ENCODE measurements at places on chromosomes 3 and 15.
A peak's percentile ranks its signal among the peaks of the same experiment; 100 is the strongest.

GRCh38 chr3:87196879-87197278, 30.2 kb upstream of the CHMP2B start:
- DNase-seq = no peak

DNA sequence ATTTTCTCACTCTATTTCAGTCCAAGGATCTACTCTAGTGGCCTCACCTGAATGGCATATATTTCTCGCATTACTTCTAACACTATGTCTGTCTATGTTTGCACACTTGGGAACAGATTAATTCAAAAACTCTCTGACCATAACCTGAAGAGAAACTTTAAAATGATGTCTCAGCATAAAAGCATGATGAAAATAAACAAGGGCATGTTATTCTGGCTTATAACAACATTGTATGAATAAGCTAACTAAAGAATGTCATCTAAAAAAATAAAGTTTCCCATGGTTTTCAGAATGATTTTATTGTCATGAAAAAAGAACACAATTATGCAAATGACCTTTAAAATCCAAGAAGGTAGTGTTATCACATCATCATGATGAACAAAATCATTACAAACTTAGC, 85.5 kb upstream of the ROBO2 start:
- DNase-seq = no peak

- no peak for DNase-seq
Measured at GRCh38 chr3:180776433-180776832, 97.1 kb upstream of the CCDC39 start.

- no peak for DNase-seq
Measured at GRCh38 chr3:294581-294980, 98.0 kb downstream of the CHL1 start.

- no peak for DNase-seq
Measured at GRCh38 chr3:51379301-51379700, 5.8 kb upstream of the MANF start.

GRCh38 chr3:153274561-153274960, 112.5 kb downstream of the RAP2B start:
- no peak for DNase-seq

GRCh38 chr15:60392601-60392985, 5.2 kb downstream of the ANXA2 start:
- DNase-seq = no peak

DNA sequence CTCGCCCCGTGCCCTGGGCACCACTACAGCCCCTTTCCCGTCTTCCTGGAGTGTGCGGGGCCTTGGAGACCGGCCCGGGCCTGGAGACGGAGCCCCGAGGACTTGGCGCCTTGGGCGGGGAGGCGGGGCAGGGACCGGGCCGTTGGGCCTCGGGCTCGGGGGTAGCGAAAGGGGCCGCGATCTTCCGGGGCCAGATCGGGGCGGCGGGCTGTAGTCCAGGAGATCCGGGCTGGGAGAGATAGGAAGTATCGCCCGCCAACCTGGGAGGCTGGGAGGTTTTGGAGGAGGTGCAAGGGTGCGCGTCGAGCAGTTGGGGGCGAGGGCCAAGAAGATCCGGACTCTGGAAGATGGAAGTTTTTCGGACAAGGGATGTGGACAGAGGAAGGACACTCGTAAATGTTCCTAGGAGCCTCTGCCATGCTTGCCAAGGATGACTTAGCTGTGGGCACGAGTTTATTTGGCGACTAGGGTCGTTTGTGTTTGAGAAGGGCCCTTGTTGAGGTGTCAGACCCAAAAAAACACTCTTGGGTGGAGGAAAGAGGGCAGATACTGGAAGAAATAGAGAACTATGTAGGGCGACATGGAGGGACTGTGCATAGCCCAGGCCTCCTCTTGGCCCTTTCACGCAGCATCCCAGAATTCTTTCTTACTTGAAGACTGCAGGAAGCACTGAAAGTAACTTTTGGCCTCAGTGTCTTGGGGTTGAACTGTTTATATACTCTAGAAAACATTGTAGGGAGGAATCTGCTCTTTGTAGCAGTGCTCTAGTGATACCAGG, 712 bp downstream of the RTF1 start:
- DNase-seq = peak; percentile 39

DNA sequence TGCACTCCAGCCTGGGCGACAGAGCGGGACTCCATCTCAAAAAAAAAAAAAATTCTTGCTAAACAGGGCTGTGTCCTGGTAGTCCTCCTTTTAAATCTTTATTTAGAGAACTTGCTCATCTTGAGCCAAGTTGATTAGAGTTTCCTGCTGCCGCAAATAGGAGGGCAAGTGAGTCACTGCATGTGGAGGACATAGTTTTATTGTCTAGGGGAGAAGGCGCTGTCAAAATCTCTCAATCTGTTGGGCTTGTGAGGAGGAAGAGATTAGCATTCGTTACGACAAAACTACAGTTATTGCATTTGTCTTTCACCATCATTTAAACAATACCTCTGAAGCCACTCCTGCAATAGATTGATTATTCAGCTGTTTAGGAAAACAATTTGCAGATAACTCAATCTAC, 11.5 kb downstream of the MUC4 start:
- DNase-seq = no peak

GRCh38 chr3:58271901-58272501, 34.0 kb upstream of the RPP14 start:
- DNase-seq = no peak

GRCh38 chr15:92818651-92819277, 81.4 kb upstream of the CHD2 start:
- DNase-seq = no peak

- no peak for DNase-seq
Measured at GRCh38 chr3:23810343-23811184, 4.8 kb downstream of the UBE2E1 start.

GRCh38 chr3:30516238-30516637, 90.2 kb upstream of the TGFBR2 start:
- DNase-seq = no peak

DNA sequence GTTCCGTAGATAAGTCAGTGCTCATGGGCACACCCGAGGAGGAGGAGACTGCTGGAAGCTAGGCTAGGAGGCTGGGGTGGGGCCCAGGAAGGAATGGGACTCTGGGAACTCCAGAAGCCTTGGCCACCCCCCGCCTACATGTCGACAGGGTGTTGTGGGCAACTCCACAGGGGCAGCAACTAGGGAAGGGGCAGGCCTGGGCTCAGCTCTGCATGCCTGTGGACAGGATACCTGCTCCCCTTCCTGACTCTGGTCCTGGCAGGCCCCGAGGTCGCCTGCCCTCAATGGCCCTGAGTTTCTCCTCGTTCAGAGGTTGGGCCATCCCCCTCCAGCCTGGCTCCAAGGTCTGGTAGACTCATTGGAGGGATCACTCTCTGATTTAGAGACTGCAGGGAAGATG, 138.9 kb upstream of the LINGO1 start:
- DNase-seq = no peak

- DNase-seq = no peak
Measured at GRCh38 chr3:89372456-89372855, 265.0 kb downstream of the EPHA3 start.

DNA sequence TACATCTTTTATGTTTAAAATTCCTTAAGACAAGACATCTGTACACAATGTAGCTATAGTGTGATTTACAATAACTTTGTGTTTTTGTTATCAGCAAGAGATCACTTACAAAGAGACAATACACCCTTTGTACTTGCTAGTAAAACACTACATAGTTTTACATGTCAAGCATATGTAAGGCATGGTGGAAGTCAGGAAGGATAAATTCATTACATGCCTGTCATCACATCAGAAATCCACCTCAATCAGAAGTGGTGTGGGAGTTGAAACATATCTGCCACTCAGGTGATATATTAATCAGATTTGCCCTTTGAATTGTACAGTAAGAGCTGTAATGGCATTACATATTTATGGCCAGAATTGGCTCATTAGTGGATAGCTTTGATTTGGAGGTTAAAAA, 95.5 kb downstream of the MBNL1 start:
- DNase-seq = no peak

Measured in GM12892 (cell line).